Non-pigmented ciliary epithelial cell (primary cell): ENCODE measurements at places on chromosomes 12 and 14.

- DNase-seq: no peak
These were observed 6.9 kb downstream of the MMAB start for GRCh38 chr12:109566424-109566823.

- no peak for DNase-seq
These were observed 8.5 kb upstream of the SOCS2 start for GRCh38 chr12:93563807-93564538.

DNA sequence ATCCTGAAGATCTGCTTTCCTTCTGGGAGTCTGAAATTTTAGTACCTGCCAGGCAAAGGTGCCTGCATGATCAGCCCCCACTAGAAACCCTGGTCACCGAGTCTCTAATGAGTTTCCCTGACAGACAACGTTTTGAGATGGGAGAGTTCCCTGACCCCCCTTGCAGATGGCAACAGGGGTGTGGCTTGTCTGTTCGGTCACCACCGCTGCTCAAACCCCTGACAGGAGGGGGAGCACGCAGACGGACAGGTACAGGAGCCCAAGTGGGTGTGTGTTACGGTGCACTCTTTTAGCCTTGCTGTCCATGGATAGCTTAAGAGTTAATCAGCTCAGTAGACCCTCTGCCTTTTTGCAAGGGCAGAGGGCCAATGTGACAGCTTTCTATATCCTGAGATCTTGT lies 19.3 kb upstream of the CDKN3 start:
- no peak for DNase-seq

DNA sequence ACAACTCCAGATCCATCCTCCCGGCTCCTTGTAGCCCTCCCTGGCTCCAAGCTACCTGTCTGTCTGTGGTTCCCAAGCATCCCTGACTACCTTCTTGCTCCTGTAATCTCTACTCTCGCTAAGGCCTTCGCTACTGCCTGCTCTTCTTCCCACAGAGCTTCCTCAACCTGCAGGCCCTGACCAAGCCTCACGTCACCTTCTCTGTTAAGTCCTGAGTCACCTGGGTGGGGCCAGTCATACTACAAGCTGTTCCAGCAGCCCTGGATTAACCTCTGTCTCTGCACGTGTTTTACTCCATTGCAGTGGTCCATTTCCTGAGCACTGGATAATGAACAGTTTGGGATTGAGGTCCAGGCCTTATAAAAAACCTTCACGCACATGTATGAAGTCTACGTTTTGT lies 770.7 kb downstream of the BCL11B start:
- no peak for DNase-seq

GRCh38 chr12:130457215-130457614 lies 119.5 kb downstream of the PIWIL1 start:
- no peak for DNase-seq

- DNase-seq: no peak
These were observed 173.6 kb upstream of the EEA1 start for GRCh38 chr12:93102744-93103143.
